ENCODE measurements at places on chromosomes 6 and 20. TPM values are rescaled to one million over a fixed set of nuclear protein-coding genes. Genes with fewer than 3 reads are reported as not detected.

Gene KIFC1
- total RNA-seq = 45.2 TPM

Gene EPPIN
- not detected for total RNA-seq

Gene NKAPL
- 1.3 TPM for total RNA-seq

Gene SLC17A1
- total RNA-seq = not detected

Gene GFOD1
- 21.1 TPM for total RNA-seq

Gene NKX2-4
- not detected for total RNA-seq

Gene IL17A
- not detected for total RNA-seq

Gene ZNF512B
- total RNA-seq = 13.0 TPM

Gene SASH1
- 67.7 TPM for total RNA-seq

Gene BFSP1
- 8.7 TPM for total RNA-seq

Gene RAMACL
- 0.20 TPM for total RNA-seq

Gene PTCHD4
- total RNA-seq = 3.1 TPM

Gene MAS1L
- not detected for total RNA-seq

Gene RAET1G
- 0.34 TPM for total RNA-seq

Gene KIF25
- not detected for total RNA-seq

Gene RSPH3
- 3.1 TPM for total RNA-seq

Gene CALHM4
- 0.87 TPM for total RNA-seq

Gene C4A
- total RNA-seq = 1.3 TPM

Gene MAN1A1
- 28.1 TPM for total RNA-seq

Gene STX11
- total RNA-seq = 26.5 TPM

Gene DNMT3B
- 4.7 TPM for total RNA-seq
